WERI-Rb-1 (cell line): ENCODE measurements at places on chromosomes 2 and 18.
A peak's percentile ranks its signal among the peaks of the same experiment; 100 is the strongest.

DNA sequence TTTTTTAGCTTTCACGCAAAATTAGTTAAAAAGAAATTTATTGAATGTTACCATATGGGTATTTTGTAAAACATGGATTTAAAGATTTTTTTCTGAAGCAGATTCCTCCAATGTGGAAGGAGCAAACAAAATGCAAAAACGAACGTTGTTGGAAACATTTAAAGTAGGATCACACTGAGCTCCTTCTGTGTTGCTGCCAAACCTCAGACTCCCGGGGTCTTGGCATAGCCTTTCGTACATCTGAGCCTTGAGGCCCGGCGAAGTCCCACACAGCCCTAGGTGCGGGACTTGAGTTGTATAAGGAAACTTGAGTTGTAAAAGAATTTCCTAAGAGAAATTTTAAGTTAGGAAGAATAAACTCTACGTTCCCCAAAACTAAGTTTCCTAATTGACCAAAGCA, 52.0 kb upstream of the CD226 start:
- DNase-seq, result no peak

DNA sequence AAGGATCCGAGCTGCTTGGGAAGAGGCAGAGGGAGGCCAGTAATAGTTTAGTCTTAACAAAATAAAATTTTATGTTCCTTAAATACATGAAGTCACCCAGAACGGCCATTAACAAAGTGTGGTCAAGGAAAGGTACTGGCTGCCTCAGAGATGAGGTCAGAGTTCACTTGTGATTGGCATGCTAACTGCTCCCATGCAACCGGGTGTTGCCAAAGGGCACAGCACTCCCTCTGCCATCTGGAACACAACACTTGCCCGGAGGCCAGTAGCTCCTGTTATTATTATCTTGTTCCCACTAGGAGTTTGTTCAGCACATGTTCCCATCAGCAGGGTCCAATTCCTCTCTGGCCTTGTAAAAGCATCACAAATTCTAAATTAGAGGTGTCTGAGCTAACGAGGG, 207.0 kb downstream of the CYP26B1 start:
- DNase-seq, result no peak

DNA sequence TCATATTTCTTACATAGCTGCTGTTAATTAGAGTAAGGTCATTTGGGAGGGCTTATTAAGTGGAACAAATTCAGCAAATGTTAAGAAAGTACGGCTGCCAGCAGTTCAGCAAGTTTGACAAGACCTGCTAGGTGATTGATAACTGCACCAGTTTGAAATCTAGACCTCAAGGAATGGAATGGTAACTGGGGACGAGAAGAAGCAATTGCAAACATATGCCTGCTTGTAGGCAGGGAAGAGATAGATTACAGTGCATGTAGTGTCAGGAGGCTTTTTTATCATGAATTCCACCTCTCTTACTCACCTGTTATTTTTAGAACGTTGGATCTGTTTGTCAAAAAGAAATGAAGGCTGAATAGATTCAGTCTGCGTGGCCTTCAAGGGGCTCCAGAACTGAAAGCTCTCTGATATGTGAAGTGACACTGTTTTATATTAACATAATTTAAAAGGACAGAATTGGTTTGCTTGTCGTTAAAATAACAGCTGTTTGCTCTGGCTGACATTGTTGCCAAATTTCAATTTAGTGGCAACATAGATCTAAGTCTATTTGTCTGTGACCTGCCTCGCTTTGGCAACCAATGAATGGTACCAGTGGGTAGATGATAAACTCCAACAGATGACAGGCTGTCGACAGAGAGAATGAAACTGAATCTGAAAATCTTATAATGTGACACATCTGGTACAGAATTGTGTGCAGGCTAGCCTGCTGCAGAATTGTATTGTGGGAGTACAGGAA, 199.3 kb downstream of the ZNF407 start:
- DNase-seq, result no peak

GRCh38 chr2:55395724-55396605, 23.7 kb downstream of the CCDC88A start:
- no peak for DNase-seq

DNA sequence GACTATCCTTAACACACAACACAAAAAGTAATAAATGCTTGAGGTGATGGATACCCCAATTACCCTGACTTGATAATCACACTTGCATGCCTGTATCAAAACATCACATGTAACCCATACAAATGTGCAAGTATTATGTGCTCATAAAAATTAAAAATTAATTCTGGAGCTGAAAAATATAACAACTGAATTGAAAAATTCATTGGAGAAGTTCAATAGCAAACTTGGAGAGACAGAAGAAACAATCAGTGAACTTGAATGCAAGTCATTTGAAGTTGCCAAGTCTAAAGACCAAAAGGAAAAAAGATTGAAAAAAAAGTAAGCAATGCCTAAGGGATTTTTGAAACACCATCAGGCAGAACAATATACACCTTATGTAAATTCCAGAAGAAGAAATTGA, 79.4 kb downstream of the FSIP2 start:
- DNase-seq, result no peak

- DNase-seq, result no peak
Observed at GRCh38 chr2:227761740-227762476, 16.2 kb downstream of the SCYGR8 start.

DNA sequence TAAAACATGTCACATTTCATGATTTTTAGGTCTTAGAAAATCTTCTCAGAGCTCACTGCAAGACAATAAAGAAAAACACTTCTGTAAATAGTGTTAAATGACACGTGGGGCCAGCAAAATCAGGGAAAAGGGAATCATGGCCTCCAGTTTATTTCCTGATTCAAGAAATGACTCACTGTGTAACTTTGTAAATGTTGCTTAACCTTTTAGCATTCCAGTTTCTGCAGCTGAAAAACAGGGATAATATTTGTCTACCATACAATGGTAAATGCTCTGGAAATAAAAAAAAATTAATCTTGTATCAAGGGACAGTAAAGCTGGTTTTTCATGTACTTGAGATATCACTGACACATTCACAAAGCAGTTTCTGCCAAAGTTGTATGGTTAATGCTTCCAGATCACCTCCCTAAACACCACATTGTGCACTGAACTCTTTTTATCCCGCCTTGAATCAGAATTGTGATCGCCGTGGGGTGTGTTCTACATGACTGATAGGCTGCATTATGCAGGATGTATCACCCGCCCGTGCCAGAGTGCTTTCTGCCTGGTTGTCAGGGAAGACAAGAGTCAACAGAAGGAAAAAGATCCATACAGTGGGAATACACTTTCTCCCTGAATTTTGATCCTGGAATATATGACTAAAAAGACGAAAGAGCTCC, 238.8 kb downstream of the IKZF2 start:
- no peak for DNase-seq

- no peak for DNase-seq
Observed at GRCh38 chr2:232549655-232550353, 553 bp downstream of the TIGD1 start.

- no peak for DNase-seq
Observed at GRCh38 chr2:39499336-39499735, 62.3 kb upstream of the MAP4K3 start.

DNA sequence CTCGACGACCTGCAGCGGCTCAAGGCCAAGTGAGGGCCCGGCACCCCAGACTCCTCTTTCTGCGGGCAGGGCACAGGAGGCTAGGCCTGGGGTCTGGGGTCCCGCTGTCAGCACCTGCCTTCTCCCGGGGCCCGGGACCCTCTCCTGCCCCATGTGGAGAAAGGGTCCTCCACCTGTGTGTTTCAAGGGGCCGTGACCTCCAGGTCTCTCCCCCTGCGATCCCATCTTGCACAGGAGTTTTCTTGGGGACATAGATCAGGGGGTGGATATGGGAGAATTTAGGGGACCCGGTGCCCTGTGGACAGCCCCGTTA, 791 bp downstream of the DES start:
- no peak for DNase-seq

DNA sequence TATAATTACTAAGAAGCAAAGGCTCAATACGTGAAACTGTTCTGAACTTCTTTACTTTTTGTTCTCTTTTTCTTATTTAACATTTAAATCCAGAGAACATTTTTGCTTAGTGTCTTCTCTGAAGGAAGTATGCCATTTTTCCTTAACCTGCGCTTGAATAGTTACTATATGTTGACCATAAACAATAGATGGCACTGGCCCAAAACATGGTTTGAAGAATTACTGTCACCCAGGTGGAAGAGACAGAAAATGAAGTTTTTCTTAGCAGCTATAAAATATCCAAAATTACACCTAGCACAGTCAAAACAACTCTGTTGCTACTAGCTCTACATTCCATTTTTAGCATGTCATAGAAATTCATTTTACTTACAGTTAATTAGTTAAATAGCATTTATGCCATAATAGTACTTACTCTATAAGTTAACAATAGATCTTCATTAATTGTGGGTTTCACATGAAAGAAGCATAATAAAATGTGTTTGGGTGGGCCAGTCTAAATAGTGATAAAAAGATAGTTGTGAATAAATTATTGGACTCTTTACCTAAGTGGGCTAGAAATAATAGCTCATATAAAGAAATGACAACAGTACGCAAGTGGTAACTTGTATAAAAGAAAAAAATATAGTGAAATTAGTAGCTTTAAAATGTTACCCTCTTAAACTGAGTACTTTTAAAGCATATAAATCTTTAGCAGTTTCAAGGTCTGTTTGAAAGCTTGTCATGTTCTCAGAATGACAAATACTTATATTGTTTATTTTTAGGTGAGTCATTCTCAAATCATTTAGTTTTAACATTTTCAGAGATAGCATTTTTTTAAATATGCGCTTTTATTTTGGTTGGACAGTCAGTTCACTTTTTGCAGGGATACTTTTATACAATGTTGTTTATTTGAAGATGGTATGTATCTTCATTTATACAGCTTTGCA, 3.7 kb downstream of the ETAA1 start:
- DNase-seq, result no peak

DNA sequence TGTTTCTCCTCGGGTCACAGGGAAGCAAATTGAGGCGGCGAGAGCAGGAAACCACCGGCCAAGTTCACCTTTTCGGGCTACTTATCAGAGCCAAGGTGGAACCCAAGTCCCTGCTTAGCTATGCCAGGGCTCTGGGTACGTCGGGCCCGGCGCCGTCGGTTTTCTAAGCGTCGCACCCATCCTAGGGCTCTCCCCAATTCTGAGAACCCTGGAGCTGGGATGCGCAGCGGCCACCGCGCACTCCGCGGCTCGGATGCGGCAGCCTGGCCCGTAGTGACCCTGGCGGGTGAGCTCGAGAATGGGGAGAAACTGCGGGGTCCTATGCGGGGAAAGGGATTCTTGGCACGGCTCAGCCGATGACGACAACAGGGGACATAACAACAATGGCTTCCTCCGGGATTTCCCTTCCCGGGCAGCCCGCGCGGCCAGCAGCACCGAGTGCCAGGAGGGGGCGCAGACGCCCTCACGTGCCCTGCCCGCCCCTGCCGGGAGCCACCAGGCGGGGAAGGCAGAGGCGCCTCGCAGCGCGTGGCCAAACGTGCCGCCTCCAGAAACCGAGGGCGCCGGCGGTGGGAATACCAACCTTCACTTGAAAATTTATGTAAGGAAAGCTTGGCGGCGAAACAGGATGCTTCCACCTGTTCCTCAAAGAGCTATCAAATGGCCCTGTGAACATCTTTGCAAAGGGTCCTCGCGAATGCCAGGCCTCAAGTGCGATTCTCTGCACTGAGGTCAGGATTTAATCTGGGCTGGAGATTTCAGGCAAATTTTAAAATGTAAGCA, 2.1 kb upstream of the SLC30A3 start:
- DNase-seq, result peak; percentile 84

- DNase-seq, result no peak
Observed at GRCh38 chr18:9617006-9617542, 2.7 kb upstream of the PPP4R1 start.

GRCh38 chr18:63741769-63742168, 33.4 kb upstream of the SERPINB7 start:
- no peak for DNase-seq

DNA sequence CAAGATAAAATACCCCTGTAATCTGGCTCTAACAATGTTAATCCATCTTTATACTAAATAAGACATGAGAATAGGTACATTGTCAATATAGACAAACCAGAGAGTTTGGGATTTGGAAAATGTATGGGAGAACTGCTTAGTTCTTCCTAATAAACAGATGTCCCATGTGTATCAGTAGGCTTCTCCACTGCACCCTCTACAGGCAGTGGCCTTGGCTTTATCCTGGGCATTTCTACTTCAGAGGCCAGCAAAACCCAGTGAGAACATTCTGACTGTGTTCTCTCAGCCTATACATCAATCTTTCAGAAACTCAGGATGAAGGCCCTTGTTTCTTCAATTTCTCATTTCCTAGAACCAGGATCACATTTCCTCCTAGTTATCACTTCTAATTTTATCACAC, 1167.5 kb upstream of the ACVR2A start:
- DNase-seq, result no peak

GRCh38 chr2:102226171-102226570, 39.3 kb downstream of the IL1RL2 start:
- DNase-seq, result no peak

DNA sequence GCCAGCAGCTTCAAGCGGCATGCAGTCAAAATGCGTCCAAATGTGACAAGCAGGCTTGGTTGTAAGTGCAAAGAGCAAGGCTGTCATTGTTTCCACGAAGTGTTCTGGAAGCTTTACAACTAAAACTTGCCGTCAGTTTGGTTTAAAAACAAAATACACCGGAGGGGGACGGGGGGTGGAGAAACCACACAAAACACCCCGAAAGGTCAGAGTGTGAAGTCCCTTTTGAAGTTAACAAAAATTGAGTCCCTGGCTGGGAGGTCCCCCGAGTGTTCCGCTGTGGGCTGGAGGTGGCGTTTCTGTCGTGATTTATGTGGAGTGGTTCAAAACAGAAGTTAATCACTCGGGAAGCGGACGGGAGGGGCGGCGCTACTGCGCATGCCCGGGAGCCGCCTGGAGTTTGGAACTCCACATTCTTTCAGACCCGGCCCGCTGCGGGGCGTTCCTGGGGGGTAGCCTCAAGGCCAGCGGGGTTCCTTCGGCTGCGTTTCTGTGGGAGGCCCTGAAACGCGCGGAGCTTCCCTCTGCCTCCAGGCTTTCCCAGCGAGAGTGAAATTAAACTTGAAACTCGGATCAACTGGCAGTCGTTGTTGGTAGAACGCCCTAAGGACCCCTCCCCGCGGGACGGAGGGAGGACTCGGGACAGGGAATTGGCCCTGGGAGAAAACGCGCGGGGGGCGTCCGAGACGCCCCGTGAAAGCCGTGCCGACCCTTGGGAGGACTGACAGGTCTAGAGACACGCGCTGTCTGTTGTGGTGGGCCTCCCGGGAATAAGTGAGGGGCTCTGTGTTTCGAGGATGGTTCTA, 1.4 kb downstream of the TGIF1 start:
- peak; percentile 83 for DNase-seq

GRCh38 chr2:147017951-147018645, 826.7 kb upstream of the ACVR2A start:
- DNase-seq, result no peak

- DNase-seq, result no peak
Observed at GRCh38 chr2:63643486-63643885, 54.7 kb downstream of the MDH1 start.

DNA sequence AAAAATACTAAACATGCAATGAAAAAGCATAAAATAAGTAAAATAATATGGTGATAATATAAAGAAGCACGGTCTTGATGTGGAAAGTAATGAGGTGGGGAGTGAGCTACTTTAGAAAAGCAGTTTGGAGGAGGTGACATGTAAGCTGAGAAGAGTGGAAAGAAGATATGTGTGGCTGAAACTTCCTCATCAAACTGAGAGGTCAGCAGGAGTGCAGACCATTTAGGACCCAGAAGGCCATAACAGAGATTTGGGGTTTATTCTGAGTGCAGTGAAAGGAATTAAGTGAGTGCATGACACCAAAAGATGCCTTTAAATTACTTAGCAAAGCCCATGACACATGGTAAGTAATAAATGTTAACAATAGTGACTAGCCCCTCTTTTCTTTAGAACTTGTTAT, 24.4 kb upstream of the TMEM182 start:
- DNase-seq, result no peak
